ENCODE measurements at places on chromosomes 6 and 20.
A peak's percentile ranks its signal among the peaks of the same experiment; 100 is the strongest.

- no peaks in the 10 kb centered on the region for H3K27me3 ChIP-seq
- peak overlapping the region; percentile 80 for H3K27ac ChIP-seq
- DNase-seq = no peak
These were observed 30.9 kb upstream of the RAB23 start for GRCh38 chr6:57252975-57253374.

- no peak overlapping the region for H3K27ac ChIP-seq
- peak overlapping the region; percentile 2 for H3K4me3 ChIP-seq
- no peaks in the 10 kb centered on the region for H3K36me3 ChIP-seq
- no peak for DNase-seq
These were observed 92.3 kb downstream of the RNF182 start for GRCh38 chr6:14016935-14017625.

DNA sequence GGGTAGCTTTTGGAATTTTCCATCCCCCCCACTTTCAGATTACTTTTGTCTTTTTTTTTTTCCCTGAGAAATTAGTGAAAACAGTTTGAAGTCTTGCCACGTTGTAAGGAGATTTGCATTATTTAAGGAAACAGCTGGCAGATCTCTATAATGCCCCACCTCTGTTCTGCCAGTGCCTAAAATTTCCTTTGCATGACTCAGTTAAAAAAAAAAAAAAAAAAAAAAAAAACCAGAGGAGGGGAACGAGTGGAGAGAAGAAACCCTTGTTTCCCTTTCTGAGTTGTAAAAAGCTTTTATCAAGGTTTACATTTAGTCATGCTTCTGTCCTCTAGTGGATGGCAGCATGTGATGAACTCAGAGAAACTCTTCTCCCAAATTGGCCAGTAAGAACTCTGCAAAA, 33.5 kb downstream of the CARMIL1 start:
- H3K27me3 ChIP-seq = no peaks in the 10 kb centered on the region
- H3K36me3 ChIP-seq = no peaks in the 10 kb centered on the region
- peaks cover 69% of the 10 kb centered on the region for H3K4me1 ChIP-seq
- H3K27ac ChIP-seq = peak overlapping the region; percentile 87

DNA sequence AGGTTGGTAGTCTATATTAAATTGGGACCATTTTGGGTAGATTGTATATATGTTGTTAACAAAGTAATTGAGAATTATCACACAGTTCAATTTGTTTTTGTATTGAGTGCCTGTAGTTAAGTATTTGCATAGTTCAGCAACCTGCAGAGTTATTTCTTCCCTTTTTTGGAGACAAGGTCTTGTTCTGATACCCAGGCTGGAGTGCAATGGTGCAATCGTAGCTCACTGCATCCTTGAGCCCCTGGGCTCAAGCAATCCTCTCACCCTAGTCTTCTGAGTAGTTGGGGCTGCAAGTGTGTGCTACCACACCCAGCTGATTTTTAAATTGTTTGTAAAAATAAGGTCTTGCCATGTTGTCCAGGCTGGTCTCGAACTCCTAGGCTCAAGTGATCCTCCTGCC, 250.5 kb downstream of the UTRN start:
- H3K36me3 ChIP-seq = peaks cover 21% of the 10 kb centered on the region
- H3K27me3 ChIP-seq = no peaks in the 10 kb centered on the region
- DNase-seq = no peak
- H3K4me1 ChIP-seq = peaks cover 2% of the 10 kb centered on the region
- H3K4me3 ChIP-seq = no peak overlapping the region

- H3K36me3 ChIP-seq = peaks cover 1% of the 10 kb centered on the region
- peaks cover 28% of the 10 kb centered on the region for H3K4me1 ChIP-seq
- DNase-seq = no peak
These were observed 70.4 kb downstream of the SOX4 start for GRCh38 chr6:21663966-21664313.

- H3K36me3 ChIP-seq = no peaks in the 10 kb centered on the region
- H3K27me3 ChIP-seq = no peaks in the 10 kb centered on the region
- no peak overlapping the region for H3K4me3 ChIP-seq
- no peaks in the 10 kb centered on the region for H3K4me1 ChIP-seq
These were observed 68.4 kb downstream of the RSPO3 start for GRCh38 chr6:127186889-127187288.

GRCh38 chr6:44223319-44224028, at the start of gene SLC29A1:
SLC29A1 (plus strand) TSS chr6:44223595; CDS start chr6:44227314, 3,719 bp downstream.
- no peaks in the 10 kb centered on the region for H3K36me3 ChIP-seq
- H3K4me1 ChIP-seq = peaks cover 38% of the 10 kb centered on the region
- H3K4me3 ChIP-seq = peak within 1 kb of the TSS; percentile 71
- peak within 1 kb of the TSS; percentile 89 for H3K27ac ChIP-seq
- peak; percentile 80 for DNase-seq
